ENCODE measurements at places on chromosomes 4 and X. TPM values are rescaled to one million over a fixed set of nuclear protein-coding genes. Genes with fewer than 3 reads are reported as not detected.
A peak's percentile ranks its signal among the peaks of the same experiment; 100 is the strongest.

GRCh38 chr4:20487446-20487845 is 212.8 kb upstream of the PACRGL start:
- no peak for DNase-seq
- no peaks in the 10 kb centered on the region for H3K4me1 ChIP-seq
- H3K36me3 ChIP-seq = no peaks in the 10 kb centered on the region

DNA sequence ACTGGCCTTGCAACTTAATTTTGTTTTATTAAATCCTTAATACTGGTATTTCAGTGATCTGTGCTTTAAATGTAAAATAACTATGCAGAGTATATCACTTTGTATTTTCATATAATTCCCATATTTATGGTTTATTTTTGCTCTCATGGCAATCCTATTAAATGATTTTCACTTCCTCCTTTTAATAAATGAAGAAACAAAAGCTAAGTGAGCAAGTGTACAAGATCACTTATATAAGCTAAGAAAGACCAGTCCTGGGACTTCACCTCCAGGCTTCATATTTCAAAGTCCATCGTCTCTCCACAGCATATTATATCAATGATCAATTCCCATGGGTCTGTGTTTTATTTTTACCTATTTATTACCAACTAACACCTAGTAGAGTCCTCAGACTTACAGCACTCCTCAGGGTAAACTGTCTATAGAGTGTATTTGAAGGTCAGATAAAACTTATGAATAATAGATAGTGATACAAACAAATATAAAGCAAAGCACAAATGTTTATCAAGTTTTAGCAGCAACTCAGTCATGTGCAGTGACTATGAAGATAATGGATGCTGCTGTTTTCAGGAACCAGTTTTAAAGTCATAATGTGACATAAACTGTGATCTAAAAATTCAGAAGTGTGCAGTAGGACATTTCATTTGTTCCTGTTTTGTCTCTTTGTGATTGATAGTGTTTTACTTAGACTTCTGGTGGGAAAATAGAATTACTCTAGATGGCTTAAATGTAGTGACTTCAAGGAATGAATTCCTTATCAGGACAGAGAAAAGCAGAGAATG is 56.8 kb downstream of the ARHGAP24 start:
- H3K36me3 ChIP-seq = no peaks in the 10 kb centered on the region
- H3K4me1 ChIP-seq = no peaks in the 10 kb centered on the region
- DNase-seq = no peak
- no peaks in the 10 kb centered on the region for H3K27me3 ChIP-seq
- H3K27ac ChIP-seq = no peak overlapping the region

GRCh38 chrX:65642914-65643491 is 24.5 kb upstream of the MSN start:
- no peak for DNase-seq
- H3K27me3 ChIP-seq = no peaks in the 10 kb centered on the region
- no peaks in the 10 kb centered on the region for H3K4me1 ChIP-seq
- H3K36me3 ChIP-seq = no peaks in the 10 kb centered on the region
- no peak overlapping the region for H3K4me3 ChIP-seq
- H3K27ac ChIP-seq = no peak overlapping the region

DNA sequence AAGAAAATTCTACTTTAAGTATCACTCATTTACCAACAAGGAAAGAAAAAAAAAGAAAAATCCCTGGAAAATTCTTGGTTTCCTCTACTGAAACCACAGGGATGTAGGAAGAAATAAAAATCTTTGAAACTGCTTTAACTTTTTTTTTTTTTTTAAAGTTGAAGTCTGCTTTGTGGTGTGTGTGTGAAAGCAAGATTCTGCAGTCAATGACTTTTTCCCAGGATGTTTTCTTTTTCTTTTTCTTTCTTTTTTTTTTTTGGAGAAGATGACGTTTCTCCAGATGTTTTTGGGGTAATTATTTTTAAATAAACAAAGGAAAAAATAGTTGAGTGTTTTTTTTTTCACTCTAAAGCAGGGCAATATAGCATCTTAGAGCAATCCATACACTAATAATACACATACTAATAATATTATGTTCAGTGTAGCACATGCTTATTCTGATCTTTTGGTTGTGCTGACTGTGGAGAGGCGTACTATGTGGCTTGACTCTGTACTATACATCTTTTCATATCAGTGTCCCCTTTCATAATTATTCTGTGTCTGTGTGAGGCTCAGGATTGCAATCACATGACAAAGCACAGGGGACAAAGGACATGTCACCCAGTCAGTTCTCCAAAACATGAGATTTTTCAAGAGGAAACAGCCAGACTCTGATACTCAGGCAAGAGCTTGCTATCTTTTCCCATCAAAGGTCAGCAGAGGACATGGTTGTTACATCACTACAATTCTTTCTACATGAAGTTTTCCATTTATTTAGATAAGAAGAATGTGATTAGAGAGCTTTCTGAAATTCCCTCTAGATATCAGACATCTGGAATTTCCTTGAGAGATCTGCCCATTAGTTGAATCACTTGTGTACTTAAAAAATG is 111.0 kb downstream of the PDE5A start:
- H3K27me3 ChIP-seq = no peaks in the 10 kb centered on the region
- DNase-seq = peak; percentile 53
- H3K4me3 ChIP-seq = no peak overlapping the region
- H3K36me3 ChIP-seq = peaks cover 29% of the 10 kb centered on the region
- peaks cover 21% of the 10 kb centered on the region for H3K4me1 ChIP-seq

Gene HDX
- 0.20 TPM for total RNA-seq

DNA sequence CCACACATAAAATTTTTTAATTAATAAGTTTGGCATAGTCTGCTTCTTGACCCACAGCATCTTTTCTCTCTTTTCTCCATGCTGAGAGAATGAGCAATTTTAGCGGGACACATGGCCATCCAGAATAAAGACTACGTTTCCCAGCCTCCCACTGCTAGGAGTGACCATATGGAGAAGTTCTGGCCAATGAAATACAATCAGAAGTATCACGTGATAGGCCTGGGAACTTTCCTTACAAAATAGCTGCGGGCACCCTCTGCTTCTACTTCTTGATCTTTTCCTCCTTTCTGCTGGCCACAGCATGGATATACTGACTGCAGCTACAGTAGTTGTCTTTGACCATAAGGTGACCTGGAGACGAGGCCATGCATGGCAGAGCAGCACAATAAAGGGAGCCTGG is 348.0 kb downstream of the BCOR start:
- H3K4me1 ChIP-seq = no peaks in the 10 kb centered on the region
- DNase-seq = no peak
- no peak overlapping the region for H3K27ac ChIP-seq
- no peaks in the 10 kb centered on the region for H3K27me3 ChIP-seq
- H3K36me3 ChIP-seq = no peaks in the 10 kb centered on the region

DNA sequence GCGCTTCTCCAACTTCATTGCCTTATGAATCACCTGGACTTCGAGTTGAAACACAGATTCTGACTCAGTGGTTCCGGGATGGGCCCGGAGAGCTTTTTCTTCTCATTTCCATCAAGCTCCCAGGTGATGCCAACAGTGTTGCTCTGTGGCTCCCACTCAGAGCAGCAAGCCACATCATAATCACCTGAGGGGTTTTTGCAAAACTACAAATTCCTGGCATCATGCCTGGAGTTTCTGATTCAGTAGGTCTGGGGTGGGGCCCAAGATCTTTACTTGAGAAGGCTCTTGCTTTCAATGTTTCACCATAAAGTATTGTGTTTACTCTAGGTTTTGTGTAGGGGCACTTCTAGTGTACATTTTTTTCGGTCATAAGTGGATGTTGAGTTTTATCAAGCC is 7.0 kb downstream of the MTM1 start:
- peaks cover 82% of the 10 kb centered on the region for H3K4me1 ChIP-seq
- no peaks in the 10 kb centered on the region for H3K36me3 ChIP-seq
- DNase-seq = no peak
- H3K27ac ChIP-seq = peak overlapping the region; percentile 13
- H3K4me3 ChIP-seq = no peak overlapping the region

GRCh38 chr4:14345356-14345775 is 656.9 kb upstream of the CPEB2 start:
- no peaks in the 10 kb centered on the region for H3K36me3 ChIP-seq
- no peak overlapping the region for H3K27ac ChIP-seq
- no peak overlapping the region for H3K4me3 ChIP-seq
- no peaks in the 10 kb centered on the region for H3K4me1 ChIP-seq
- H3K27me3 ChIP-seq = no peaks in the 10 kb centered on the region

Gene GUCY1B1
- total RNA-seq = not detected

DNA sequence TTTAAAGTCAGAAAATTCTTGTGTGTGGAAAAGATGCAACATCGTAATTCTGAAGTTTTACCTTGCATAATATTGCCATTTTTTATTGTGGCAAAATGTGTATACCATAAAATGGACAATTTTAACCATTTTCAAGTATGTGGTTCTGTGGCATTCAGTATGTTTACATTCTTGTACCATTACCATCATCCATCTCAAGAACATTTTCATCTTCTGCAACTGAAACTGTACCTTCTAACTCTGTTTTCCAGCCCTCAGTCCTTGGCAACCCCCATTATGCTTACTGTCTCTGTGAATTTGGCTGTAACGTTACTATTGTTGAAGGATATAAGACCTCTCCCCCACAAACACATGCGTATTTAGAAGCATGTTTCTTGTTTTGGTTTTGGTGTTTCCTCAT is 123.2 kb downstream of the BMPR1B start:
- H3K4me1 ChIP-seq = no peaks in the 10 kb centered on the region
- no peak overlapping the region for H3K27ac ChIP-seq
- H3K4me3 ChIP-seq = no peak overlapping the region
- no peaks in the 10 kb centered on the region for H3K36me3 ChIP-seq
- H3K27me3 ChIP-seq = no peaks in the 10 kb centered on the region
- DNase-seq = no peak

DNA sequence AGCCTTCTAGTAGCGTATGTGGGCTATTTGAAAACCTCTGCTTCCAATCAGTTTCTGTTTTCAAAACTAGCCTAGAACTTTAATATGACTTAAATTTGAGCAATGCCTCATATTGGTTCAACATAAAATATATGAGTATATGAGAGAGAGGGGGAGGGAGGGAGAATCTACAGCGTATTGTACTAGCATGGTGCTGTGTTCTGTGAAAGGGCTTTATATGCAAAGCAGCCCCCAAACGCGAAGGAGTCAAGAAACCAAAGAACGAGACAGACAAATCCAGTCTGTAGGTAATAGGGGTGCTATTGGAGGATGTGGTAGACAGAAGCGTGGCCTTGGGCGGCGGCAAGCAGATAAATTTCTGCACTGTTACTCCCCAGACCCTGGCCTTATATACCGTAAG is 784 bp upstream of the ANXA5 start:
- no peak for DNase-seq
- no peak overlapping the region for H3K27ac ChIP-seq
- H3K36me3 ChIP-seq = no peaks in the 10 kb centered on the region
- no peaks in the 10 kb centered on the region for H3K27me3 ChIP-seq
- H3K4me1 ChIP-seq = peaks cover 40% of the 10 kb centered on the region

All from HepG2 (cell line).